ENCODE measurements at places on chromosomes 3 and 15.
A peak's percentile ranks its signal among the peaks of the same experiment; 100 is the strongest.

DNA sequence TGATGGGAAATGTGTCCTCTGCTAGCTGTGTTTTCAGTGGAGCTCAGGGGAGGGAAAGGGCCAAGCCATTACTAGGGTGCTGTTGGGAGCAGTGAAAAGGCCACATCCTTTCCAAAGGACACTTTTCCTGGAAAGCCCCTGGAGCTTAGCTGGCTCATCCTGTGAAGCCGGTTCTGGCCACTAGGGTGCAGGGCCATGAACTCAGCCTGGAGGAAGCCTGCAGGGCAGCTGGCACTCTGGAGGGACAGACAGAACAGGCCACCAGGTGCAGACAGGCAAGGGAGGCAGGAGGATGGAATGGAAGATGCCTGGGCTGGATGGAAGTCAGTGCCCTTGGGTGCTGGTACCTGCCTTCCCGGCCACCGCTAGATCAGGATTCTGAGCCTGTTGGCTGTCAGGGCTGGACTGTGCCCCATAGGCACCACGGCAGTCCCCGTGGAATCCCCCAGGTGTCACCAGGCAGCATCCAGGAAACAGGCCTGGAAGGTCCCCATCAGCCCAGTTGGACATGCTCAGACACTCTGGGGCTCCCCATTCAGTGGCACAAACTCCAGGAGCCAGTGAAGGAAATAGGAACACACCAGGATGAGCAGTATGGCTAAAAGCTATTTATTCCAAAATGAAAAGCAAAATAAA, 76.2 kb upstream of the C2CD4B start:
- no peak for DNase-seq

- no peak for DNase-seq
Measured at GRCh38 chr15:81612631-81613030, 238.6 kb upstream of the TMC3 start.

DNA sequence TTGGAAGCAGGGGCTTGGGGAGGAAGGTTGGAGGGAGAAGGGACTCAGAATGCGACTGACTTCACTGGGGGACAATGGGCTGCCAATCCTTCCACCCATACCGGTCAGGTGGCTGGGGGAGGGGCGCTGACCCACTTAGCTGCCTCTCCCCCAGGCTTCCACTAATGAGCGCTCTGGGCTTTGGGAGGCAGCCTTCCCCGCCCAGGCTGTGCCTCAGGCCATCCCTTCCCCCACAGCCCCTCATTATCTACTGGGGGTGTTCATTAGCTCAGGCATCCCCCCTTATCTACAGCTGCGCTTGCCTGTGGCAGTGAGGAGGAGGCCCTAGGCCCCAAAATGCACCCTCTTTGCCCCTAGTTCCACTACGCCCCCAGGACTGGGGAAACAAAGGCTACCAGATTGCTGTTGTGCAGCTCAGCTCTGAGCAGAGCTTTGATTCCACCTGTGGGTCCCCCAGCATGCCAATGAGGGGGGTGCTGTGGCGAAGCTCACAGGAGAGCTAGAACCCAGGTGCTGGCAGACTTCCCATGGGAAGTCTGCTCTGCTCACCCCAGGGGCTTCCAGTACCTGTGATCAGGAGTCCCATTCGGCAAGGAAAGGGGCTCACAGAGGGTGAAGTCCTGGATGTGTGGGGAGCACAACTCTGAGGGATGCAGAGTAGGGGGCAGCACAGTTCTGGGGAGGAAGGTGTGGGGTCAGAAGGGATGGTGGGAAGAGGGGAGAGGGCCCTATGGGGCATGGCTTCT, 29.4 kb upstream of the SEMA3F start:
- DNase-seq = no peak

DNA sequence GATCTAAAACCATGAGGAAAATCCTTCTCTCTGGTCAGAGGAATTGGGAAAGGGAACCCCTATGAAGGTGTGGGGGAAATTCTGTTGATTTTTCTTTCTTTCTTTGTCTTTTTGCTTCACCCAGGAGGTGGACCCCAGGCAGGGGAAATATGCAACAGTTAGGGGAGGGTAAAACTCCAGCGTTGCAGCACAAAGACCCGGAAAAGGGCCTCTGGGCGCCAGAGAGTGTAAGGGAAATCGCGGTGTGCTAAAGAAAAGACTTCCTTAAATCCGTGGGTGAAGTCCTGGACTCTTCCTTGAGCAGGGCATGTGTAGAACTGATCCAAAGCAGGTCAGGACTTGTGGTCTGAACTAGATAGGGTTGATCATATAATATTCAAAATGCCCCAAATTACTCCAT, 11.1 kb upstream of the TBC1D21 start:
- no peak for DNase-seq

DNA sequence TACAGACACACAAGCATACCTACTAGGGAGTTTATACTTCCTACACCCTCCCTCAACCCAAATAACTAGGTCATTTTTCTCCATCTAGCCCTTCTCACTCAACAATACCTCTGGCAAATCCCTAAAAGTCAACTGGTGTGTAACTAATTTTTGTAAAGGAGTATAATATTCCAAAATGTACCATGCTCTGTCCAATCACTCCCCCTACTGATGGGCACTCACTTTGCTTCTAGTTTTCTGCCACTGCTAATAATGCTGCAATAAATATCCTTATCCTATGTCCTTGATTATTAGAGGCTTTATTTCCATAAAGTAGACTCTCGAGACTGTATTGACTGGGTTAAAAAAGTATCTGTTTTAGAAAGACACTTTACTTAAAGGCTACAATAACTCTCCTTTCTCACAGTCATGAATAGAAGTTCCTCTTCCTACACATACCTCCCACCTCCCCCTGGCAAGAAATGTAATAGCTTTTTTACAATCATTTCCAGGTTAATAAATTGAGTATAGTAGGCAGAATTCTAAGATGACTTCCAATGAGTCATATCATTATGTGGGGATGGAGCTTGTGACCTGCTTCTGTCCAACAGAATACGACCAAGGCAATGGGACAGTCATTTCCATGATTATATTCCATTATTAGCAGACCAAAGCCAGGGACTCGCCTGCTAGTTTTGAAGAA, 30.0 kb downstream of the SHQ1 start:
- no peak for DNase-seq

DNA sequence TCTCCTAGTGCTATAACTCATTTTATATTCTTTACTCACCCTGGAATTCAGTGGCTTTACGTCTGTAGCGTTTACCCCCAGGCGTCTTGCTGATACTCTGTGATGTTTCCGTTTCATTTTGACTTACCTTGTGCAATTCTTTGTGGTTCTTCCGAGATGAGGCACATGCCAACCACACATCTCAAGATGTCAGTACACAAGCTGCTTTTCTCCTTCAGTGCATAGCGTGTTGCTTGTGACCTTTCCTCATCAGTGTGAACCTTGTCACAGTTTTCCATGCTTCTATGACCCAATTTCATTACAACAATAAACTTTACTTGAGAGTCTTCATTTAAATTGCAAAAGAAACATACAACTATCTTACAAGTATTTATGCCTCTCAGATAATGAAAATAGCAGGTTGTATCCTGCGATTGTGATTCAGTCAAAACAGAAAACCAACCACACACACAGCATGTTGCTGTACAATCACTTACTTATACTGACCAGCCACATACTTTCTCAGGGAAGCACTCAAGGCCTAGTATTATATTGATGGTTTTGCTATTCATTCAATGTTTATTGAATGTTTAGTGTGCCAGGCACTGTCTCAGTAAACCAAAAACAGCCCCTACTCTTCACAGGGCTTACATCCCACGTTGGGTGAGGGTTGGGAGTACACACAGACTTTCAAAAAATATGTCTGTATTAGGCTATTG, 4.6 kb upstream of the TBL1XR1 start:
- peak; percentile 51 for DNase-seq

DNA sequence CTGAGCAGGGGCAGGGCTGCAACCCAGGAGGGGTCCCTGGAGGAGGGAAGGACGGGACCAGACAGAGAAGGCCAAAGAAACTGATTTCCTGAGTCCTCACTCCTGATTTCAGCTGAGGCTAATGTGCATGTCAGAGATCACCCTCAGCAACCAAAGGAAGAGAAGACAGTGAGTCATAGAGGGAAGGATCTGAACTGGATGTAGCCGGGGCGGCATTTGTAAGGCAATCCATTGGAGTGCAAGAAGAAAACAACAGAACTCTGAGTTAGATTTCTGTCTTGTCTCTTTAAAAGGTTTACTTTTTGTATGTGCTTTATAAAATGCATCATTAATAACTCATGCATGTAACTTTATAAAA, 105.3 kb upstream of the AGBL1 start:
- DNase-seq = no peak

- DNase-seq = no peak
Measured at GRCh38 chr3:171458864-171459136, 1.4 kb downstream of the TNIK start.

All from T-cell (primary cell).